ENCODE measurements at places on chromosomes 1 and 21.

DNA sequence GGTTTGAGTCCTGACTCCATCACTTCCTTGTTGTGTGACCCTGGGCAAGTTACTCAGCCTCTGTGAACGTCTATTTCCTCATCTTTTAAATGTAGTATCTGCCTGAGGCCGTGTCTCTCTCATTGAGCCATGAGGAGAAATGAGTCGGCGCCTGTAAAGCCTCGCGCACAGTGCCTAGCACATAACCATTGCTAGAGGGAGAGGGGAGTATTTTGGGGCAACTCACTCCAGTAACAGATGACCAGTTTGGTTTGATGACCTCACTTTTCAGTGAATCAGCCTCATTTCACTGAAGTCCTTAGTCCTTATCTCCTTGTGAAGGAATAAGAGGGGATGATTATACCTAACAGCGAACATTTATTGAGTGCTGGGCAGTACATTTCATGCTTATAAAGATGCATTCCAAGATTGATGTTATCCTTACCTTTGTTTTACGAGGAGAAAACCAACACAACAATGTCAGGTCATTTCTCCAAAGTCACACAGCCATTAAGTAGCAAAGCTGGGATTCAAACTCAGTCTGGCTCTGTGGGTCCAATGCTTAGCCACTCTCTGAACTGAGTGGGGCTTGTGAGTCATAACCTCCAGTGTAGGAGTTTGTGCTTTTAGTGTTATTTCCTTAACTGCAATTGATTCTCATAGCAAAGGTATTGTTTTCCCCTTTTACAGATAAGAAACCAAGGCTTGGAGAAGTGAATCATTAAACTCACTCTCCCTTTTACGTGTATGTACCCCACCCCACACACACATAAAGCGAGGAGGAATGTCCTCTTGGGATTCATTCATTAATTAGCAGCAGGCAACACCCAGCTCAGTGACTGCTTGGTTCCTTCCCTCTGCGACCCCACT, 25.9 kb downstream of the KCNC4 start:
- peak; percentile 81 for DNase-seq

DNA sequence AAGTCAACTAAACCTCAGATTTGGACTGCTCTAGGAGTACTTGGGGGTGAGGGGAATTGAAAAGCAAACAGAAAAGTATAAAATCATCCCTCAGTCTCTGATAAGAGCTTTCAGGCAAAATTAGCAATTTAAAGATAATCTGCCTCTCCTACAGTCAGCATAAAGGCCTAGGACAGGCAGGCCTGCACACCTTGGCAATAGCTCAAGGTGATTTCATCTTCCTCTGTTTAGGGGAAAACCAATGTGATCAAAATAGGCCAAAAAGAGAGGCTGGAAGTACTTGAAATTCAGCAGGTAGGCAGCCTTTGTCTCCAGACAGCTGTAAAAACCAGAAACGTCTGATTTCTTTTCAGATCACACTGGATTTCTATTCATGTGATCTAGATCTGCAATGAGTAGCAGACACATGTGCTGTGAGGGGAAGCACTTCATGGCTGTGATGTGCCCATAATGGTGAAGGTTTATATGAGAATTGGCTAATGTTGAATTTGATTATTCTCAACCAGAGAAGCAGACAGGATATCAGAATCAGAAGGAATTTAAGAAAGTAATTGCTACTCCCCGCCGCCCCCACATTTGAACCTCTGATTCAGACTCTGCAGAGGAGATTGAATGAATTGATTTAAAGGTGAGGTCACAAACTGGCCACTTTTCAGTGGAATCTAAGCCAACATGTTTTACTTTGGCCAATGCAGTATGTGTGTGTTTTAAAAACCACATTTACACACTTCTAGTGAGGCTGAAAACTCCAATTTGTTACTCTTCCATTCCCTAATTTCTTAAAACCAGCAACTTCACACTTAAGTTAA, 45.8 kb upstream of the DNASE2B start:
- no peak for DNase-seq

- peak; percentile 85 for DNase-seq
These were observed 8.5 kb downstream of the SH3BGRL3 start for GRCh38 chr1:26288311-26288941.

DNA sequence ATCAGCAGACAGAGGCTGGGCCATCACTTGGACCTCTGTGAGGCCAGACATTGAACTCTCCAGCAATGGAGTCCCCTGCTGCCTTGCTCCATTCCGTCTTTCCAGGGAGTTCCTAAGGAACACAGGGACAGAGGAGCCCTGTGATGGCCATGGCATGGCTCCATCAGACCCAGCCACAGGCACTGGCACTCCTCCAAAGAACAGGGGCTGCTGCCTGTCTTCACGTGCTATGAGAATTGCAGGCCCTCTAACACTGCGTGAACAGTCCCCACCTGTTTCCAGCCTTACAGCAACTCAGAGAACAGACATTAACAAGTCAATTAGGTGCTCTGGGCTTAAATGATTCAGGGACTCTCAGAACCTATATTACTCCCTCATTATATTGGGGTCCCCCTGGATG, 140.8 kb downstream of the ASTN1 start:
- no peak for DNase-seq

- no peak for DNase-seq
These were observed 230.9 kb downstream of the CHRM3 start for GRCh38 chr1:239617259-239617658.

GRCh38 chr1:97158691-97159096, 437.1 kb downstream of the PTBP2 start:
- DNase-seq, result no peak

DNA sequence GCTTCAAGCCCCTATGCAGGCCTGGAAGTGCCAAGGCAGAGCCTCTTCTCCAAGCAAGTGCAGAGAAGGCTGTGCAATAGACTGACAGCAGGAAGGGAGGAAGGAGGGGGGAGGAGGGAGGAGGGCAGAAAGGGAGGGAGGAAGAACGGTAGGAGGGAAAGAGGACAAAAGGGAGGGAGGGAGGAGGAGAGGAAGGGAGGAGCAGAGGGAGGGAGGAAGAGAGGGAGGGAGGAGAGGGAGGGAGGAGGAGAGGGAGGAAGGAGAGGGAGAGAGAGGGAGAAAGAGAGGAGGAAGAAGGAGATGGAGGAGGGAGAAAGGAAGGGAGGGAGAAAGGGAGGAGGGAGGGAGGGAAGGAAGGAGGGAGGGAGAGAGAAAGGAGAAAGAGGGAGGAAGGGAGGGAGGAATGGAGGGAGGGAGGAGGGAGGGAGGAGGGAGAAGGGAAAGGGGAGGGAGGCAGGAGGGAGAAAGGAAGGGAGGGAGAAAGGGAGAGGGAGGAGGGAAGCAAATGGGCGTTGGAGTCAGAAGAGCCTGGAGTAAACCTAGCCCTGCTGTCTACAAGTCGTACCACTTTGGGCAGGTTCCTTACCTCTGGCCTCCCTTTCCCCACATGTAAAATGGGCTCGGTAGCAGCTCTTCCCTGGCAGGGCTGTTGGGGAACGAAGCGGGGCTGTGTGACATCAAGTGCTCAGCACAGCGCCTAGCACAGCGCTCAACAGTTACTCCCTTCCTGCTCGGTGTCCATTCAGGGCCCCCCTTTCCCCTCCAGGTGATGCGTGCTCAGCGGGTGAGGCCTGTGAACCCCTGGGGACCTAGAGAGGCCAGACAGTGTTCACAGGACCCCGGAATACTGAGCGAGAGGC, 244.6 kb downstream of the NPHP4 start:
- DNase-seq, result no peak

GRCh38 chr1:8244304-8244703, 73.6 kb upstream of the SLC45A1 start:
- no peak for DNase-seq

- DNase-seq, result no peak
These were observed 1037.2 kb downstream of the ADGRL2 start for GRCh38 chr1:82837766-82838465.

DNA sequence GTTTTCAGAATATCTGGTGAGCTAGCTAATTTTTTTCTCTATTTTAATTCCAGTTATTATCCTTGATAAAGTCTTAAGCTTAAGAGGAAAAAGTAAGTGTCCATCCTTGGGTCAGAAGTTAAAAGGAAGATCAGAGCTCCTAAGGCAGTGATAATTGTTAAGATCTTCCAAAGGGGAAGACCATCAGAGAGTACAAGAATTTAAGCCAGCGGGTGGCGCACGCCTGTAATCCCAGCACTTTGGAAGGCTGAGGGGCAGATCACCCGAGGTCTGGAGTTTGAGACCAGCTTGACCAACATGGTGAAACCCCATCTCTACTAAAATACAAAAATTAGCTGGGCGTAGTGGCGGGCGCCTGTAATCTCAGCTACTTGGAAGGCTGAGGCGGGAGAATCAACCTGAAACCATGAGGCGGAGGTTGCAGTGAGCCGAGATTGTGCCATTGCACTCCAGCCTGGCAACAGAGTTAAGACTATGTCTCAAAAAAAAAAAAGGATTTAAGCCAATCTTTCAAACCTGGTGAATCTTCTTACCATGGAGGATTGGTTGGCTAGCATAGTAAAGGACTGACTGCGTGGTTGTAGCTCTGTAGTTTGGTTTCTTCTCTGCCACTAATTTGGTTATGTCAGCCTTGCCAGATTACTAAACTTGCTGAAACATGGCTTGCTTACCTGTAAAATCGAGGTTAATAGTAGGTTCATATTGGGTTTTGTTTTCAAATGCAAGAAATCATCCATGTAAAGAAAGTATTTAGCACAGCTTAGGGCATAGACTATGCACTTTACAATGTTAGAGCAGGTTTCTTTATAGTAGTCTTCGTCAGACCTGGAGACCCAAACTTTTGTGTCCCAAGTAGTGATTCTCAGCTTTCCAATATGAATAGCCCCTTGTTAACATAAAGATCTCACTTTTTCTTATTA, 15.9 kb downstream of the AKIRIN1 start:
- no peak for DNase-seq

- DNase-seq, result no peak
These were observed 55.8 kb downstream of the SLC9A1 start for GRCh38 chr1:27099135-27099586.

DNA sequence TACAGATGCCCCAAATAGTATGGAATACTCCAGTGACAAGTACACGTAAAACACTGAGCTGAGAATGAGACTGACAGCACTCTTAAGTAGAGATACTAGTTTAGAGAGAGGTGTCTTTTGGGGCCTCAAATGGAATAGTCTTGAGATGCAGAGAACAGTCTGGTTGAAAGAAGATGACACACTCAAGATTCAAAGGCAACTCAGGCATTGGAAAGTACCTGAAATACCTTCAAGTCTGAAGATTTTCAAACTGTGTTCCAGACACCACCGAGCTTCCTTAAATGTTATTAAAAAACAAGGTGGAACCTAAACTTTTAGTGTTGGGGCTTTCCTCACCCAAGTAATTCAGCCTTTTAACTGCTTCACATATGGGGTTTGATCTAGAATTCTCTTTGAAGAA, 437.7 kb downstream of the OMA1 start:
- DNase-seq, result no peak

- DNase-seq, result peak; percentile 32
These were observed 2.8 kb upstream of the CD1D start for GRCh38 chr1:158177700-158178450.
